ENCODE measurements at places on chromosomes 3 and 15.

GRCh38 chr15:80945605-80946004 is 44.0 kb downstream of the MESD start:
- DNase-seq: no peak

DNA sequence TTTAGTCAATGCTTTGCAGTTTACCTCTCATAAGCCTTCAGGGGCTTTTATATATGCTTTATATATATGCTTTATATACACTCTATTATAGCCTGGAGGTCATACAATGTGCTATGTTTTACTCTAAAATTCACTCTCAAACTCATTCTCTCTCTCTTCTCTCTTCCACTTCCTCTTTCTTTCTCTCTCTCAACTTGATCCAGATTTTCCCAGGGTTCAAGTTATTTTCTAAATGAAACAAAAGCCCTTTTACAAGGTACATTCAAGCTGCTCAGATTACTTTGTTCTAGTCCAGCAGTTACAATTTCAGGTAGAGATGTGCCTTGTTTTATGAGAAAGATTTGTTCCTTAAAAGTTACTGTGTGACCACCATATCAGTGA is 79.6 kb upstream of the ACP3 start:
- DNase-seq: no peak

- DNase-seq: no peak
These were observed 37.4 kb downstream of the FGF7 start for GRCh38 chr15:49460411-49460941.

DNA sequence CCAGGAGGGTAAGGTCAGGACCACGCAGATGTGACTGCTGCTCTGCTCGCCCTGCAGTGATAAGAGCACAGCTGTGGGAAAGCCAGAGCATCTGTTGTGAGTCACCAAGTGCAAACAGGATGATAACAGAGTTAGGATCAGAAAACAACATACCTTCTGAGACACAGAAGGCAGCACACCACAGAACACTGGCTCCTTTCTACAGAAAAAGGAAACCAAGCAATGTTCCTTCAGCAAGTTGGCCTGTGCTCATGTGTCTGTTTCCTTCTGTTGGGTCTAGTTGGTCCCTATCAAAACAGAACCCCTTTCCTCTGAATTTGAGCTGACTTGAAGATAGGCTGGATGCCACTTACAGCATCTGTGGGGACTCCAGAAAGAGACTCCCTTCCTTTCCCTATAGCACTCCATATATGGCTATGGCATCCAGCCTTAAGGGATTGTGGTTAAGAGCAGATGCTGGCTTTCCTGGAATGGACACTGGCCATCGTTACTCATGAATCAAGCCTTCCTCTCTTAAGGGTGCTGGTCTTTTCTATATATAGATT is 440.7 kb upstream of the THBS1 start:
- DNase-seq: no peak

GRCh38 chr3:11356269-11356668 is 84.1 kb downstream of the ATG7 start:
- no peak for DNase-seq

DNA sequence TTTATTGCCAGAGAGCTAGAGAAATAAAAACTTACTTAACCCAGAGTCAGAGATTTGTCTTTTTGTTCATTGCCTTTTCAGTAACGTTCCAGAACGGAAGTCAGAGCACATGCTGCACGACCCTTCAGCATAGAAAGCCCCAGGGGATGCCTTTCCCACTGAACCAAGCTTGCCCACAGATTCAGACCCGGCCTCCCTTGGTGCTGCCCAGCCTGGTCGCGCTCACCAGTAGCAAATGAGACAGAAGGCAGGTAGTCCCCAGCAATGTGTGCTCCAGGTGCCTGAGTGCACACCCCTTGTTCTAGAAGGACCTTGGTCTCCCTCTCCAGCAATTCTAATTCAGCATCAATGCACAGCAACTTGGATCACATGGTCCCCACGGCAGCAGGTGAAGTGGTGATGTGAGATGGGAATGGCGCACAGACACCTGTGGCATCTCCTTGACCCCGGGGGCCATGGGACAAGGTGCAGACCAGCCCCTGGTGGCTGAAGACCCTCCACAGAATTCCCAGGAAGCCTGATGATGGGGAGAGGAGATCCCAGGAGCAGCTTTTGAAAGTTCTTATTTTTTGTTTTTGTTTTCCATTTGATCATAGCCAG is 91.8 kb upstream of the IQSEC1 start:
- DNase-seq: no peak

DNA sequence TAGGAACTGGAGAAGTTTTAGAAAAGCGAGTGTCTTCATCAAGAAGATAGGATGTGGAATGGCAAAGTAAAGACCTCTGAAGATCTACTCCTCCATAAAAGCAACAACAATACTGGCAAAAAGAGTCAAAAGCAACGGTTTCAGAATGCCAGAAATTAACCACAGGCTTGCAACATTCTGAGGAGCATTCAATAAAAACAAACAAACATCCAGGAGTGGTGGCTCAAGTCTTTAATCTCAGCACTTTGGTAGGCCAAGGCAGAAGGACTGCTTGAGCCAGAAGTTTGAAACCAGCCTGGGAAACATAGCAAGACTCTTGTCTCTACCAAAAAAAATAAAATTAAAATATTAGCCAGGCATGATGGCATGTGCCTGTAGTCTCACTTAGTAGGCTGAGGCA is 143.2 kb upstream of the HACD2 start:
- DNase-seq: no peak

GRCh38 chr15:68187559-68187958 is 17.6 kb downstream of the CALML4 start:
- no peak for DNase-seq

- no peak for DNase-seq
These were observed 233.8 kb downstream of the NTRK3 start for GRCh38 chr15:88022716-88023115.

- no peak for DNase-seq
These were observed 84.8 kb downstream of the TLE3 start for GRCh38 chr15:70012895-70013294.

- DNase-seq: no peak
These were observed 24.5 kb downstream of the NIPA1 start for GRCh38 chr15:22810853-22811338.

DNA sequence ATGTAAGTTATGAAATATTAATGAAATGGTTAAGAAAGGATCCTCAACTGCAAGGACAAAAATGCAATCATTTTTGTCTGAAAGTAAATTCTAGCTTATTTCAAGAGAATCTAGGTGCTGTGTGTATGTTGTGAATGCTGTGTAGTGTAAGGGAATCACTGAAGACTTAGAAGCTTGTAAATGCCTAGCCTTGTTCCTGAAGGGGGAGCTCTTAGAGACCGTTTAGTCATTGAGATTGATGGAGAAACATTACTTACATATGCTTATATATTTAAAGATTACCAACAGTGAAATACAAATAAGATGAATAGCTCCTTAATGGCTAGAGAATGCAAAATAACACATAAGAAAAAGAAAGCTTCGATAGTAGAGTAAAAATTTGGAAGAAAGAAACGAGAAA is 67.9 kb downstream of the CNTN4 start:
- no peak for DNase-seq

DNA sequence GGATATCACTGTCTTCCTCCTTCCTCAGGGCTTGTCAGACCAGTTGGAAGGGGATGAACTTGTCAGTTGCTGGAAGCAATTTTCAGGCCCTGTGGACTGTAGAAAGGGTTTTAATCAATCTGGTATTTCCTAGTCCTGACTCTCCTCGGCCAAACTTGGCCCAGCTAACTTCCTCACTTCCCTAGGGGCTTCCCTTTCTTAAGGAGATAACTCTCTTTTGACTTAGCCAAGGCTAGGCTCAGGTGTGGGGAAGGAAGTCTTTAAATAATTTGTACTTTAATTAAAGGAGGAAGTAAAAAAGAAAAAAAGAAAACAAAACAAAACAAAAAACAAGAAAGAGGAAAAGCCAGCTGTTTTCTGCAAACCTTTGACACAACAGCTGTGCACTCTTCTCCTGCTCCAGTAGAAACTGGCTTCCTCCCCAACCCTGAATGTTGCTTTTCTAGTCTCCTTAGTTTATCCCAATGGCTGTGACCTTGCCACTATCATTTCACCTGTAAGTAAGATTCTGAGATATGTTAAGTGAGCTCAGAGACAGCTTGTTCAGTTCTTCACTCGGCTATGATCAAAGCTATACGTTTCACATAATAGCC is 53.0 kb upstream of the ST3GAL6 start:
- DNase-seq: no peak

DNA sequence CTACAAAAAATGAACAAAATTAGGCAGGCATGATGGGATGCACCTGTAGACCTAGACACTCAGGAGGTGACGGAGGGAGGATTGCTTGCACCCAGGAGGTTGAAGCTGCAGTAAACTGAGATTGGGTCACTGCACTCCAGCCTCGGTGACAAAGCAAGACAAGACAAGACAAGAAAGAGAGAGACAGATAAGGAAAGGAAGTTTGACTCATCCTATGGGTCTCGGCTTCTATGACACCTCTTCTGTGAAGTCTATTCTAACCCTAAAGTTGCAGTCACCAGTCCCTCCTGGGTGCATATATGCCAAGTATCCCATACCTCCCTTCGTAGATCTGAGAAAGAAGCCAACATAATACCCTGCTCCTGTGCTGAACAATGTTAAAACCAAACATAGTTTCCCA is 7.9 kb upstream of the ZMAT3 start:
- DNase-seq: no peak

GRCh38 chr3:138620431-138620830 is 11.9 kb downstream of the FAIM start:
- no peak for DNase-seq

- no peak for DNase-seq
These were observed 783.0 kb upstream of the ARPP21 start for GRCh38 chr3:34856081-34856947.

DNA sequence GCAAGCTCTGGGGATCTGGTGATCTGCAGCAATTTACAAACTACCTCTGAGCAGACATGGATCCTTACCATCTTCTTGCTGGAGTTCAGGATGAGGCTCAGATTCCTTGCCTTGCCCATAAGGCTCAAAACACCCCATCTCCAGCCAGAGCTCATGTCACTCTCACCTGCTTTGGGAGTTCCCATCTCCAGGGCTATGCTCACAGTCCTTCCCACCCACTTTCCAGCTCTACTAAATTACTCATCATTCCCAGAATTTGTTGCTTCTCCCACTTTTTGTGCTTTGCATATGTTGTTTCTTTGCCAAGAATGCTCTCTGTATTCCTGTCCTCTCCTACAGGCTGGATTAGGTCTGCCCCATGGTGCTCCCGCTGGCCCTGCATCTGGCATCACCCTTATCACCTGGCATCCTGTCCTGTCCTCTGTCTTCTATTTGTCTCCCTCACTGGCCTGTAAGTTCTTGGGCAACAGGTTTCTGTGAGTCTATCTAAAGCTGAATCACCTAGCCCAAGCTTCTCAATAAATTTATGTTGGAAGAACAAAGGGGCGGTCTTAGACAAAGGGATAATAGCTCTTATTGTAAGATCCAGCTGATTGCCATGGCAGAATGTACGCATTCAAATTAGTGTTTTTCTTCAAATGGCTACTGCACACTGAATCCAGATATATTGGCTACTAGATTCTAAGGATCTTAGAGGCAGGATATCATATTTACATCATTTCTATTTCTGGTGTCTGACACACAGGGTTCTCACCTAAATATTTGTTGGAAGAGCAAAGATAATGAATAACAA is 179.2 kb downstream of the CLSTN2 start:
- no peak for DNase-seq

DNA sequence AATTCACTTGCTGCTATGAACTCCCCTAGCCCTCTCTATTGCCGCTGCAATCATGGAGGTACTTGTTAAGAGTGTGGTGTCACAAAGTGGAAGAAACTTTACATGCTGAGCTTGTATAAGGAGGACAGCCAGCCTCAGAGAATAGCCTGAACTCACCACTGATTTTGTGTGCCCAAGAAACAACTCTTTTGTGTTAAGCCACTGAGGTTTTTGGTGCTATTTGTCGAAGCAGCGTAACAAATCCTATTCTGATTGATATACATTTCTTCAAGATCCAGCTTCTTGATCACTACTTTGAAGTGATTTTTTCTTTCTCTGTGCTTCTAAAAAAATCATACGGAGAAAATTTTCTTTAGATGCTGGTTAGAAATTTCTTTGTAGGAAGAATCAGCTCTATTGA is 132.4 kb downstream of the MEIS2 start:
- DNase-seq: no peak

DNA sequence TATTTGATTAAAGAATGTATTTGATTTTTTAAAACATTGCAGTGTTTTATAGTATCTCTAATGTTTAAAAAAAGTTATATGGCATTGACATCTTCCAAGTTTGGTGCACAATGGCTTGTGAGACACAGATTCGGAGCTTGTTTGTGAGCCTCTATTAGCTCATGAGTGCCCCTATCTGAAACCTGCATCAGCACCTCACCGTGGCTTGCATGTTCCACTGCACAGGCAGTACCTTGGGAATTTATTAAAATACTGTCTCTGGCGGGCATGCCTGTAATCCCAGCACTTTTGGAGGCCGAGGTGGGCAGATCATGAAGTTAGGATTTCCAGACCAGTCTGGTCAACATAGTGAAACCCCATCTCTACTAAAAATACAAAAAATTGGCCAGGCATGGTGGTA is 6.8 kb upstream of the RTP2 start:
- DNase-seq: no peak

DNA sequence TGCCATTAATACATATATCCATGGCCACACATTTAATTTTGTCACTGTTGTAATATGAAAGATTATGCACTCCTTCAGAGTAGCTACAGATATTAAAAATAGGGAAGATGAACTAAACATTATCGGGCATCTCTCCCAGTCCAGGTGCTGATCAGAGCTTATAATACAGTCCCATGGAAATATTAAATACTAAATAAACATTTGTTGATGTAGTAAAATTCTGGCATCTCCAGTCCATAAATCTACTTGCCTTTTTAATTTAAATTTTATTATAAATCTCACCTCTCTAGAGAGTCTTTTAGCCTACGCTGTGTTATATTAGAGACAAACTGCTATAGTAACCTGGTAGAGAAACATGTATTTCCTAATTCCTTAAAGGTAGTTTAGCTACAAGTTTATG is 297.6 kb downstream of the GRM7 start:
- DNase-seq: no peak

DNA sequence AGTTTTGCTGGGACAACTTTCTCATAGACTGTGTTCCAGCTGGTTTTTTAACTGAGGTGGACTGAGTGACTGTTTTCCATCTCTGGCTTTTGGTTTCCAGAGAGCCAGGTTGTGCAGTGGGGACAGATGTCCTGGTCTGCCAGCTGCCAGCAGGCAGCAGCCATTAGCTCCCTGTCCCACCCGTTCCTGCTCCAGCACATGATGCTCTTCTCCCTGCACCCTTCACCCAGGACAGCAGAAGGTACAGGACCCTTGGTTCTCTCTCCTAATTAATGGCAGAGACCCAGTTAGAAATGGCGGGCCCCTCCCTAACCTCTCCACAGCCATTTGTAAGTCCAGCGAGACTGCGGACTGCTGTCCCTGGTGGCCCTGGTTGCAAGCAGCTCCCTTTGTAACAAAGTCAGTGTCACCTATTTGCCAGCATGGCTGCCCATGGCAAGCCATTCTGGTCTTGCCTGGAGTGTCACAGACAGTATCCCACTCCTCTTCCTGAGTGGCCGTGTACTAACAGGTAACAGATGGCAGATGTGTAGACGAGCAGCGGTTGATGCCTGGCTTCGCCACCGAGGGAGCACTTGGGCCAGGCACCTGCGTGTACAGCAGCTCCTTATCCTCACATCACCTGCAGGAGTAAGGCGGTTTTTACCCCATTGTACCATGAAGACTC is 148.3 kb downstream of the DNAJB8 start:
- no peak for DNase-seq
